CD14-positive monocyte (primary cell): ENCODE measurements at places on chromosomes 2 and 18.

DNA sequence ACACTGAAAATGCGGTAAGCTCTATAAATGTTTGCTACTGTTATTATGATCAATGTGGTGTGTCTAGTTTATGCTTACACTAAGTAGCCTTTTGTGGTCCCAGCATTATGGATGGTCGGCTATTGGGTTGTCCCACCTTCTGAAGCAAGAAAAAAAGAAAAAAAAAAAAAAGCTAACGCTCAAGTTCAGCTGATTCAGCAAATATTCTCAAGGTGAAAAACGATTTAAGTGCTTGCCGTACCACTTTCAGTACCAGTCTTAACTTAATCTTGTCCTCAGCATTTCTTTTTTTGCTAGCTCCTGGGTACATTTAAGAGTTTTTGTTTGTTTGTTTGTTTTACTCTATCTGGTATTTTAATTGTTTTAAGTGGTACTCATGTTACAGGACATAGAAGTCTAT is 87.5 kb downstream of the MBD5 start:
- no peak for DNase-seq

DNA sequence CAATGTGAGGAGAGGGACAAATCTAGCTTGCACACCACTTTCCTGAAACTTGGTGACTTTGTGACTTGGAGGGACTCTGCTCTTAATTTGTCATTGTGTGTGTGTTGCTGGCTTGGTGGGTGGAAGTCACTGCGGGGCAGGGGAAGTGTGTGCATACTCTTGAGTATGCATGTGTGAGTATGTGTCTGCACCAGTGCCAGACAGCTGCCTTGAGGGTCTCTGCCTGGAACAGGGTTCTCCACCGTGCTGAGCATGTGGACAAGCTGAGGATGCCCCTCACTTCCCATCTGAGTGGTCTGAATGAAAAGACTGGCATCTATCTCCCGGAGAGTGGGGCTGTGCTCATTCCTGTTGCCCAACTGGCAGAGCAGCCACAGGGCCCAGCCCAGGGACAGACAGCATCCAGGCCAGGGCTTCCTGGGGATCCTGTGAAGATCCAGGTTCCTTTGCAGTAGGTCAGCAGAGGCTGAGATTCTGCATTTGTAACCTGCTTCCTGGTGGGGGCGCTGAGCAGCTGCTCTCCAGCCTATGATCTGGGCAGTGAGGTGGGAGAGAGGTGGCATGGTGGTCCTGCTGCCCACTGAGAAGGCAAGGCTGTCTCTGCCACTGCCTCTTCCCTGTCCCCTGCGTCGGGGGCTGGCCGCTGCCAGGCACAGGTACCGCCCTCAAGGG is 138.9 kb upstream of the HAAO start:
- DNase-seq: no peak

DNA sequence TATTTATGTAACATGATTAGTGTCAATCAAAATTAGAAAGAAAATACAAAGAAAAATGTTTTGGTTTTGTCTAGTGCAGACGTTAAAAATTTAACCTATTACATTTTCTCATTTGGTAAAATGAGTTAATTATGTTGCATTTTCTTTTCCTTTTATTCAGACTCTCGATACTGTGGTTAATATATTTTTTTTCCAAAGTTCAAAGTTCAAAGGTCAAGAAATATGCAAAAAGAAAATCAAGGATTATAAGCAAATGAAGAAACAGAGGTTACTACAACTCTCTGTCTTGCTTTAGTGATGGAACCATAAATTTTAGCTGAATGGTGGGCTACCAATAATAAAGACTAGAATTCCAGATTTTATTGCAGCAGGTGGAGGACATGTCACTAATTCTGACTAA is 133.3 kb upstream of the TFPI start:
- no peak for DNase-seq

DNA sequence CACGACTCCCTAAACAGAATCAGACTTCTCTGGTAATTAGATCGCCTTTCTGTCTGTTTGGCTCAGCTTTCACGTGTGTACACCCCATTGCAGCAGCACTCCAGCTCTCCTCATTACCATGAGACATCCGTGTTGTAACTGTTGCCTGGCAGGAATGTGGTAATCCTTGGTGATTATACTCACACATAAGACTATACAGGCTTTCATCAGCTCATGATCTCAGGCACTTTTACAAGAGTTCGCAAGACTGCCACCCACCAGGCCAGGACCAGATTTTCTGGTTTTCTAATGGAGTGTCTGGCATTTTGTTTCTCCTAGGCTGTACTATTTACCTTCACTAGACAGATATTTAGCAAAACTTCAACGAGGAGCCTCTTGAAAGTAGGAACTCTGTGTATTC is 50.2 kb downstream of the ACVR1 start:
- no peak for DNase-seq

DNA sequence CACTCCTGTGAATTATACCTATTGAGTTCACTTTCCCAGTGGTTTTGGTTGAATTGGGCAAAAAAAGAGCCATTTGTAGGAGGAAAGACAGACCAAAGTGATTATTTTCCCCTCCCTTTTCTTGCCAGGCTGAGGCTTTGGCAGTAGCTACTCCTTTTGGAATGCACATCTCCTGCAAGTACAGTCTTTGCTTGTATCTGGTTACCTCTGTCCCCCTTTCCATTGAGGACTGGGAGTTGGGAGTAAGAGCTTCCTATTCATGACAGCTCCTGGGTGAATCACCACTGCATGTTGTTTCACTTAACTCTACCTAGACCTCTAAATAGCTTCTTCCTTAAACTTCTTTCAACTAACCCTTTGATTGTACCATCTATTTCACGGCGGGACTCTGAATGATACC is 695.3 kb upstream of the ZNF804A start:
- no peak for DNase-seq

DNA sequence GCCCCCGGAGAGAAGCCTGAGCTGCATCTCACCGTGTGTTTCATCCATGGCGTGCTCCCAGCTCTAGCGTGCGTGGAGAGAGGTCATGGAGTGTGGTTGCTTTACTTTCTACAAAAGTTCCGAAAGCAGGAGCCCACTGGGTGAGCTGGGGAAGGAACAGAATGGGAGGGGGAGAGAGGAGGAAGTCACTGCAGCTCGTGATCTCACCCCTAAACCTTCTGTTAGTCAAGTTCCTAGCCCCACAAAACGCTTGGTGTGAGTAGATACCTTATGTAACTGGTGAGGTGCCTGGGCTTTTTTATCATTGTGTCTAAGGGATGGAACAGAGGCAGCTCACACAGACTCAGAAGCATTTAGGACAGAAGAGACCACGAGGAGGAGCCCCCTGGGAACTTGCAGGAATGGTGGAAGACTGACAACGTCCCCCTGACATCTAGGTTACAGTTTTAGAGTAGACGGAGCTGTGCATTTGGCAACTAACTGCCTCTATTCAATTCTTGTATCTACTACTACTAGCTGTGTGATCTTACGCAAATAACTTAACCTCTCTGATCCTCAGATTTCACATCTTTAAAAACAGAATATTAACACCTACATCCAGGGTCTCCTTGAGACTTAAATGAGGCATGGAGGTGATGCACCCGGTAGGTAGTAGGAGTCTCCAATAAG is 123.3 kb downstream of the ARL4C start:
- no peak for DNase-seq

DNA sequence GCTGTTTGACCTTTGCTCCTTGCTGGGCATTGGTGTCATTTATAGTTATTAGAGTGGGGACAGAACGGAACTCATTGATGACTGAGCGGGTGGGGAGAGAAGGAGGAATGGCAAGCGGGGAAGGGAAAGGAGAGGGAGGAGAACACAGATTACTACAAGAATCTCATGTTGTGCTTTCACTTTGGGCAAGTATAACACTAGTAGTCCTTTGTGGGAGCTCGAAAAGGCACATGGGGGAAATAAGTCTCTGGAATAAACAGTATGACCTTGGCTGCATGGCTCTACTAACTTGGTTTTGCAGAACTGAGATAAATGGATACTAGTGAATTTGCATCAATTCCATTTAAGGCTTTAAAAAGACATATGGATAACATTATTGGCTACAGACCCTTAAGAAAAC is 161.7 kb upstream of the NABP1 start:
- DNase-seq: no peak

GRCh38 chr2:55361465-55362189 is 58.0 kb downstream of the CCDC88A start:
- no peak for DNase-seq

GRCh38 chr2:233208382-233209116 is 42.9 kb upstream of the ATG16L1 start:
- no peak for DNase-seq

GRCh38 chr2:9565436-9566153 is 10.0 kb upstream of the ADAM17 start:
- no peak for DNase-seq

DNA sequence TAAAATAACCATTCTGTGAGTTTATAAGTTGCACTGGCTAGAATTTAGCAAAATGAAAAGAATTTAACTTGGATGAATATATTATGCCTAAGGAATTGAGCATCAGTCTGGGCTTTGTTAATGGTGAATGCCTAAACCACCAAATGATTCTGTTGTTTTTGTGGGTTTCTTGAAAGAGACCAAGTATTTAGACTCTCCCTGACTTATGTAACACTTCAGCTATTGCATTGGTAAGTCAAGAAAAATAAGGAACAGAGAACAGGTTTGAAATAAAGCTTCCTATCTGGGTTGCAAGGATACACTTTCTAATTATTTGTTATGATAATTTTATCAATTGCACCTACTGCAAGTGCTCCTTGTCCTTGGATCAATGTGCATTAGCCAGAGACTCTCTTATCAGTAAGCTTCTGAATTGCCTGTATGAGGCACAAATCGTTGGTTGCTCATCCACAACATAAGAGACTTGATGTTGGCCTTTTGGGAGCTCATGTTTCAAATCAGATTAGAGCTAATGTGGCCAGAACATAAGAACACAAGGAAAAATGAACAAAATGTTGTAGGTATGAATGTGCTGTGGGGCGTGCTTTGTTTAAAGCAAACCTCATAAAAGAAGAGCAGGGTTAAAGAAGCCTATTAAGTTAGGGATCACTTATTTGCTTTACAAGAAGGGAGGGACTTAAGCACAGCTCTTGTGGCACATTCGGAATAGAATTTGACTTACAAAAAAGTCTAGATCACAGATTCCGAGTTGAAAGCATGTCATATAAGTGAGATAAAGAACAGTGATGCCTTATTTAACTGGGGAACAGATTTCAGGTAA is 37.2 kb downstream of the PRKCE start:
- DNase-seq: no peak

DNA sequence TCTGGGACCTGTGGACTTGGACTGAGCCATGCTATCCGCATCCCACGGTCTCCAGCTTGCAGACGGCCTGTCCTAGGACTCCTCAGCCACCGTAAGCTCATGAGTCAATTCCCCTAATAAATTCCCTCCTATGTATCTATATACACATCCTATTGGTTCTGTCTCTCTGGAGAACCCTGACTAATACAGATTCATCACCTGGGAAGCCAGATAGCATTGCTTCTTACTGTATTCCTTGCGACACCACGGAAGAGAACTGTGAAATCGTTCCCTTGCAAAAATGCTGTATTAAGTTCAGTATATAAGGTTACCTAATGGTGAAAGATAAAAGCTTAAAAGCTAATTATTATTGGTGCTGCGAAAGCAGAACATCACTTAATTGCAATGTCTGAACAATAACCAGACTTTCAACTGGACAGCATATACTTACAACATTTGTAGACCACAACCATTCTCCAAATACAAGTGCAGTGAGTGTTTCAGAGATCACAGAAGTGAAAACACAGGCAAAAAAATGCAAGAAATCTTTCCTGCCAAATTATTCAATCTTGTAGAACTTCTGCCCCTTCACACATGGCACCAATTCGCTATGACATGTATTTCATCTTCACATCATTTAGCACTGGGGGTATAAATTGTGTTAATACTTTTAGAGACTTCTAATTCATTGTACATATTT is 352.9 kb downstream of the TXNL1 start:
- DNase-seq: no peak

DNA sequence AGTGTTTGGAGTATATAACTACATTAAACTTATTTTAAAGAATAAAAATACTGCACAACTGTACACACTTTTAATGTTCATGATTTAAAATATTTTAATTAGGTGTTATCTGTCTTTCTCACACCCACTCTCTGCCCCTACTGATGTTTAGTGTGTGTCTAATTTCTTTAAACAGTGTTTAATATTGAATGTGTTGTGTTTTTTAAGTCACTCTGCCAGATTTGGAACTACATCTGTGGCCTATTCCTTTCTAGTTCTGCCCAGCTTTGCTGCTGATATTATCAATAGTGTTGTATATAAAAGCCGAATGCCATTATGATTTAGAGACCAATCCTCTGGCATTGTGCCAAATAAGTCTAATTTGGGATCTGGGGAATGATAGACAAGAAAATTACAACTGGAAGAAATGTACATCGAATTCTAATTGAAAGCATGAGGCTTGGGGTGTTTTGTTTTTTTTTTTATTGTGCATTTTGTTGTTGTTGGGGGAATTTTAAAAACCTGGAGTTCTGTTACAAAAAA is 398.0 kb downstream of the CPS1 start:
- no peak for DNase-seq

DNA sequence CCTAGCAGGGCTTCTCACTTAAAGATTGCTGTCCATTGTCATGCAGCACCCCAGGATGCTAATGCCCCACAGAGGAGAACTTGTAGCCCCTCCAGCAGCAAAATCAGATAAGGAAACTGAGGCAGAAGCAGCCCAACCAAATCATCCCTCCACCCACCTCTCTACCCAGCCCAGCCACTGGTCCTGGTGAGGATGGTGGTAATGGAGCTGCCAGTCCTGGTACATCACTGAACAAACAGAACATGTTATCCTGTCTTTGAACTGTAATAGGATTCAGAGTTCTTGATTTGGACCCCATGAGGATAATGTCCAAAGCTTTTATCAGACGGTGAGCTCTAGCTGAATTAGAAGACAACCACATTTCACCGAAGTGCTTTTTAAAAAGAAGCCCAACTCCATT is 113.2 kb downstream of the MRO start:
- DNase-seq: no peak

DNA sequence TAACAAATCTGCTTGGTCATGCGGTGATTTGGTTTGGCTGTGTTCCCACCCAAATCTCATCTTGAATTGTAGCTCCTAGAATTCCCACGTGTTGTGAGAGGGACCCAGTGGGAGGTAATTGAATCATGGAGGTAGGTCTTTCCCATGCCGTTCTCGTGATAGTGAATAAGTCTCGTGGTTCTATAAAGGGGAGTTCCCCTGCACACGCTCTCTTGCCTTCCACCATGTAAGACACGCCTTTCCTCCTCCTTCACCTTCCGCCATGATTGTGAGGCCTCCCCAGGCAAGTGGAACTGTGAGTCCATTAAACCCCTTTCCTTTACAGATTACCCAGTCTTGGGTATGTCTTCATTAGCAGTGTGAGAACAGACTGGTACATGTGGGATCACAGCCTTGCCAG is 36.7 kb downstream of the TRABD2A start:
- DNase-seq: no peak
